ENCODE measurements at places on chromosomes 12 and 14.

DNA sequence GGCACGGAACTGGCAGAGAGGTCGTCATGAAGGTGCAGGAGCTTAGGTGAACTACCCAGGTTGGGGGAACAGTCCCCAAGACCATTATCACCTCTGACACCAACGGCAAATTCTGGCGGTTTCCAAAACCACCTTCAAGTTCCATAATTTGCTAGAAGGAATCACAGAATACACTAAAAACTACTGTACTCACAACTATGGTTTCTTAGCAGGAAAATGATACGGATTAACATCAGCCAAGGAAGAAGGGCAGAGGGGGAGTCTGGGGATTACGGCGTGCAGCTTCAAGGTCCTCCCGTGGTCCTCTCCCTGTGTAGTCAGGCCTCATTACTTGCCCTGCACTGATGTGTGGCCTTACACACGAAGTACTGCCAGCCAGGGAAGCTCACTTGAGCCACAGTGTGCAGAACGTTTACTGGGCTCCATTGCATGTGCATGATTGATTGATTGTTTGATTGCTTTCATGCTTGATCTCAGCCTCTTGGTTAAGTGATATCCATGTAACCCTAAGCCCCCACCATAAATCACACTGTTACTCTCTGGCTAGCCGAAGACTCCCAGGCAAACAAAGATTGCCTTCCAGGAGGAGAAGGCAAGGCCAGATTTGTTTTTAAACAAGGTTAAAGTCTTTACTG lies 837 bp upstream of the STX2 start:
- peak; percentile 45 for DNase-seq

- DNase-seq: no peak
Measured at GRCh38 chr12:123030686-123031085, 50.2 kb downstream of the ARL6IP4 start.

- DNase-seq: no peak
Measured at GRCh38 chr14:23285530-23286019, 357 bp downstream of the HOMEZ start.

- DNase-seq: no peak
Measured at GRCh38 chr14:89162586-89162985, 254.4 kb downstream of the FOXN3 start.

DNA sequence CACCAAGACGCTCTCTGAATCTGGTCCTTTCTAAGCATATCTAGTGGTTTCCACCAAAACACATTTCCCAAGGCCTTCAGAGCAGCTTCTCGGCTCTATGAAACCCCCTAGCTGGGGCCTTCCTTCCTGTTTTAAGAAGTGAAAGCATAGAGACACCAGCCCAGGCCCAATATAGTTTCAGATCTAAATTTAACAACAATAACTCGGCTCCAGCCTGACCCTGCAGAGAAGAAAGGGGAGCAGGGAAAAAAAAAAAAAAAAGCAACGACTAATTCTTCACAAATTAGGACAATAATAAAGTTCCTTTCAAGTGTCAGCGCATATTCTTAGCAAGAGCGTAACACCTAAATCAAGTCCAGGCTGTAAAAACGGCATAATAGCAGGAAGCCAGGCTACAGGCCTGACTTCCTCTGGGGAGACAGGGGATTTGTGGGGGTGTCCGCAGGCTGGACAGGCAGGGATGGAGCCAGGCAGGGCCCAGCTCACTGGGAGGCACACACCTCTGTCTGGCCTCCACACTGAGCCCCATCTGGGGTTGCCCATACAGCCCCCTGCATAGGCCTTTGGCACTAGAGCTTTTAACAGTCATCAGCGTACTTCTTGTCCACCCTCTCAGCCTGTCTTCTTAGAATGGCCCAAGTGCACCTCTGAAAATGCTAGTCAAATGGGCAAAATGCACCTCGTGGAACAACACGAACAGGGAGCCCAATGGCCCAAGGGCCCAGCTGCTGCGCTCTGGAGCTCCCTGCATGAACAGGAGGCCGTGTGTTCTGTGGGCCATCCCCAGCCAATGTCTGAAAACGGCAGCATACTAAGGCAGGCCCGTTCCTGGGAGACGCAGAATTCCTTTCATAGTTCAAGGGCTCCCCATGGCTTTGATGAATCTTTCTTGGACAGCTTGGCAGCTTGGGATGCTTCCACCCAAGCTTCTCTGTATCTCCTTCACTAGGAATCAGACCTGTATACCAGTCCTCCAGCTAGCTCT lies 772.9 kb downstream of the MED13L start:
- no peak for DNase-seq

DNA sequence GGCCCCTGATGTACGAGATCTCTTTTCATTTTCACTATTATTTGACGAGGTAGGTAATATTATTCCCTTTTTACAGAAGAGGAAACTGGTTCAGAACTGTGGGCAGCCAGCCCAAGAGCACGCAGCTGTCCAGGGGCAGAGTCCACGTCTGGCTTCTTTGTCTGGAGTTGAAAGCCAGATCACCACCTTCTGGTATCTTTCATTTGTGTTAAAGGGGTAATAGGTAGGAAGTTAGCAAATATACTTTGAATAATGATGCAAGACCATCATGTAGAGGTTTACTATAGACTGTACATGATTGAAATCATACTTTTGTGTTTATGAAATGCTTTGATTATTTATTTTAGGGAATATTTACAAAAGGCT lies 144.1 kb upstream of the AMIGO2 start:
- no peak for DNase-seq

GRCh38 chr14:68405961-68406360 lies 386.9 kb downstream of the ZFP36L1 start:
- DNase-seq: no peak

Measured in nephron progenitor cell (in vitro differentiated cells).